ENCODE measurements at places on chromosomes 3 and 15.
A peak's percentile ranks its signal among the peaks of the same experiment; 100 is the strongest.

- DNase-seq = no peak
These were observed 158.4 kb downstream of the KLHL25 start for GRCh38 chr15:85636351-85636750.

DNA sequence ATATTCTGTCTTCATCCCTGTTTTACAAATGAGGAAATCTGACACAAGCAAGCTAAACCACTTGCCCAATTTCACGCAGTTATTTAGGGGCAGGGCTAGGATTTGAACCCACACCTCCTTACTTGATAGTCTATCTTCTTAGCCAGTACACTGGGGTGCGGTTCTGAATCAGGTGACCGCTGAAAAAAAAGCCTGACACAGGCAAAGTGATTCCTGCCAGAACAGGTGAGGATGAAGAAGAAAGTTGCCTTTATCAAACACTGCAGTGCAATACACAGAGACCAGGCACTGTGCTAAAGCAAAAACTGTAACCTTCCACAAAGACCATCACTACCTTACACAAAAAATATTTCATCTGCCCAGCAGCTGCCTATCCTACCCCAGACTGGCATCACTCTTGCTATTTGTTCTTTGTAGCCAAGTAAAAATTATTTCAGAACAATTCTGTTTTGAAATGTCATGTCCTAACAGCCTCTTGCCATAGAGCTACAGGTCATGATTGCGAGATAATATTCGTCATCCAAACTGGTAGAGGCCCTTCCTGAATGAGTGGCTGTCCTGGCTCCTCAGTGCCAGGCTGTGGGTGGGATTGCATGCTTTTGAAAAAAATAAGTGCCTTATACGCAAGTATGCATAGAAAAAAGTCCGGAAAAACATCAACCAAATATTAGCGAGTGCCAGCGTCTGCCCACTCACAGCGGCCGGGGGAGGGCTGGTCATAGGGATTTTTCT is 142.3 kb upstream of the TPM1 start:
- DNase-seq = no peak

DNA sequence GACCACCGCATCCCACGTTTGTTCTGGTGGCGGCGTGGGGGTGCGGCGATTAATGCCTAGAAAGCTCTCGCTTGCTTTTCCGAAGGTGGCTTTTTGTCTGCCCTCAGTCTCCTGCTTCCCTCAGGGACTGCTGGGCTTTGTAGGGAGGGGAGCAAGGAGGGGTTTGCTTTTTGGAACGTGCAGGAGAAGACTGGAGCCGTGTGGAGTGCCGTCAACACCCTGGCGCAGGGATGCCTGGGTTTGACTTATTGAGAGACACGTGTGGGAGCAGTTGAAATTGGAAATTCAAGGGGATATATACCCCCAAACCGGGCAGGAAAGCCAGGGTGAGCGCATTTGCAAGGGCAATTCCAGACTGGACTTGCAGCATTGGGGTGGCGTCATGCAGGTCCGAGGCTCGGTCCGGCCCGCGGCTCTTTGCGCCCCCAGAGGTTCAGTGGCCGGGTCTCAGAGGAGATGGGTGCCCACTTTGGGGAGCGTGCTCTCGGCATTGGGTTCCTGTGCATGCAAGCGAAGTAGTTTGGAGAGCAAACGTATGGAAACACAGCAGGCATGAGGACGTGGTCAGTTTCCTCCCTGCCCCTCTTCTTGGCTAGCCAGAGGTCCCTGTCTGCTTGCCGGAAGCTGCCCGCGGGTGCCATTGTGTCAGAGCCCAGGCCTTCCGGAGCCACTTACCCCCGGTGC is 2.1 kb downstream of the EPHB1 start:
- DNase-seq = no peak

DNA sequence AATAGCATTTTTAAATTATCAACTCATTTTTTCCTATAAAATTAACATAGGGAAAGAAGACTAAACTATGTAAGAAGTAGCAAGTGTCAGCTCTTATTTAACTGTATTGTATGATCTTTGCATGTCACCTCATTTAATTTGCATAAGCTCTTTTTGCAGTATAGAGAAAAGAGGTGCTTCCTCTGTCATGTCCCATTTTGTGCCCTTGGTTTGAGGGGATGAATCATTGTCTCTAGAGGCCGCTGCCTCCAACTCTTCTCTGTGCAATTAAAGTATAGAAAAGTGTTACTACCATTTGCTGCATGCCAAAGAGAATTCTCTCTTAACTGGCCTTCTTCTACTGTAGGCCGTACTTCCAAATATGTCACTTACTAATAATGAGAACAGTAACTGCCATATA is 93.4 kb downstream of the LRRC28 start:
- DNase-seq = no peak

- no peak for DNase-seq
These were observed 222.2 kb downstream of the EPHB1 start for GRCh38 chr3:135017003-135017893.

- DNase-seq = peak; percentile 64
These were observed 43.4 kb downstream of the SPG11 start for GRCh38 chr15:44620081-44620480.

- DNase-seq = no peak
These were observed 27.5 kb downstream of the SQOR start for GRCh38 chr15:45662375-45662774.

DNA sequence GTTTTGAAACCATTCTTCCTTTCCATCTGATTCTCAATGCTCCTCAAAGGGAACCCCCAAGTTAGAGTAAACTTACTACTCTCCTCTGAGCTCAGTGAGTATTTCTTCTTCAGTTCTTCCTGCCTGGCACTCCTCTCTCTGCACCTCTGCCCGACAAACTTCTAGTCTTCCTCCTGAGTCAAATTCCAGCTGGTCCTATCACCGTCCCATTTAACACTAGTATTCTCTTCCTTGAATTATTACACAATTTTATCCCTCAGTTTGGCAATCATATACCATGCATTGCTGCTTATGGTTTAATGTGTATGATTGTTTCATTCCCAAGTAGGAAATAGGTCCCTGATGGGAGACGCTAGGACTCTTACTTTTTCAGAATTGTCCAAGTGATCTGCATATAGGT is 279.7 kb downstream of the MECOM start:
- DNase-seq = no peak

- no peak for DNase-seq
These were observed 31.8 kb downstream of the MYO9A start for GRCh38 chr15:72086010-72086697.

DNA sequence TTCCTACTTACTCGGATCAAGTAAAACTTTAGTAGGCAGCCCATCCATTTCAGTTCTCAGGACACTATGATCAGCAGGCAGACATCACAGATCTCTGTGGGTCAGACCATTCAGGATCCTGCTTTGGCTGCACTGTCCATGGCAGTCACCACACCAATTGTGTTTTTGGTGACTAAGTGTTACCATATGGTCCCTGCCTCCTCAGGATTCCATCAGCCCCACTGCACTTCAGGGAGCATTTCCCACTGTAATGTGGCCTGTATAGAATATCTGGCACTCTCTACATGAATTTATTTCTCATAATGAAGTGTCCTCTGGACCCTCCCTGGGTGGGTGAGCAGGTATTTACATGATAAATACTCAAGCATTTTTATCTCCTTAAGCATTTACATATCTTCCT is 41.3 kb downstream of the ZNF445 start:
- no peak for DNase-seq

DNA sequence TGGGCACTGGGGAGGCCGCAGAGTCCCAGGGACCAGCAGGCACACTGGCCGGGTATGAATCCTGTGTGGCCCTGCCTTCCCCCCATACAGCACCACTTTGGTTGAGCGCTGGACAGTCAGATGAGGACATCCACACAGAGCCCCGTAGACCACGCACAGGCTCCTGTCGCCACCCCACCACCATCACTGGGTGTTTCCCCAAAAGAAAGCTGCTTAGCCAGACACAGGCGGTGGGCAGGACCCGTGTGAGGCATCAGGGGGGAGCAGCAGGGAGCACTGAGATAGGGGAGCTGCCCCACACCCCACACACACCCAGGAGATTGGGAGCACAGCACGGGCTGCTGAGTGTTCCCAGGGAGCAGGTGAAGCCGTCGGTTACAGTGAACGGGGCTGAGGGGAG is 42.4 kb upstream of the SLC41A3 start:
- DNase-seq = no peak
